CD4-positive, alpha-beta T cell treated with Interleukin-4 for 1 hour (primary cell): ENCODE measurements at places on chromosomes 16 and 17.

- no peak for DNase-seq
These were observed 46.6 kb upstream of the SLC38A10 start for GRCh38 chr17:81341516-81342268.

- DNase-seq: no peak
These were observed 7.8 kb upstream of the AHSP start for GRCh38 chr16:31519759-31520431.

- peak; percentile 39 for DNase-seq
These were observed 12.7 kb upstream of the FAM20A start for GRCh38 chr17:68613739-68614298.

DNA sequence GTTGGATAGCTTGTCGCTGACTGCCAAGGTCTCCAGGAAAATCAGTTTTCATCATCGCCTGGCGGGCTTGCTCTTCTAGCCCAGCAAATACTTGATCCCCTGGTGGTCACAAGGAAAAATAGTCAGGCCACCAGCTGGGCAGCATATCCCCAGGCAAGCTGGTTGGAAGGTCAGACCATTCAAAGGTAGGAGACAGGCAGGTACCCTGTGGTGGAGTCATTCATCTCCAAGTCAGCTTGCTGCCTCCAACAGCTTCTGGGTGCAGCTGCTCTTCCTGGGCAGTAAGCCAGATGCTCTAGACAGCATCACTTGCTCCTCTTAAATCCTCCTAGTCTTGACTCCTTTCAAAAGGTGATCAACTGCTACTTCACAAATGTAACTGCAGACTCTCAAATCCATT is 16.0 kb downstream of the ZNF821 start:
- DNase-seq: no peak

GRCh38 chr16:88554711-88555264 is 15.4 kb upstream of the ZC3H18 start:
- DNase-seq: no peak

GRCh38 chr17:1894753-1895339 is 65.0 kb downstream of the RPA1 start:
- no peak for DNase-seq

GRCh38 chr16:3175157-3176093 is 12.6 kb upstream of the OR1F1 start:
- DNase-seq: no peak

DNA sequence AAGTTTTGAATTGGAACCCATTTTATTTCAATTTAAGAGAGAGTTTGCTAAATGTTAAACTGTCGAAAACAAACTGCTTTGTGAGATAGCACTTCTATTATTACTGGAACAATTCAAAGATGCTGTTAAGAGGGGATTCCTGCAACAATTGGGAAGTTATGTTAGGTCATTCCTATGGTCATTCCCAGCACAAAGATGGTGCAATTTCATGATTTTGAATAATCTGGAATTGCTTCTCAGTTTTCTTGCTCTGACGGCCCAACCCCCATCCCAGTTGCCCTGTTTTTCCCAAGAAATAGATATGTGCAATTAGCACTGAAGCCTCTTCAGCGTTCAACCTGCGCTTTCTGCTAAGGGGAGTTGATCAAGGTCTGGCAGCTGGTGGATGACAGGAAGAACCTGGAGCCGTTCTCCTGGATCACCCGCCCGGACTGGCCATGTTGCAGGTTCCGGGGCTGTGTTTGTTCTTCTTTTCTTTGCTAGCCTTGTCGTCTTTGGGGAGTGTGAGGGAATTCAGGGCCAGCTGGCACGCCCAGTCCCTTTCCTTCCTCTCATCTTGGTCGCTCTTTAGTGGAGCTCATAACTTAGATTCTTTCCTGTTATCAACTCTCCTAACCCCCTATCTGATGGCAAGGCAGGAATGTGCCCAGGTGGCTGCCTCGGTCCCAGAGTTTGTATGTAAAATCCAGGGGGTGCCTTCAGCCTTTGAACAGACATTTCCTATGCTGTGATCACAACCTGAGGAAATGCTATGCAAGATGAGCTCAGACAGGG is 29.0 kb upstream of the IRF8 start:
- DNase-seq: no peak

DNA sequence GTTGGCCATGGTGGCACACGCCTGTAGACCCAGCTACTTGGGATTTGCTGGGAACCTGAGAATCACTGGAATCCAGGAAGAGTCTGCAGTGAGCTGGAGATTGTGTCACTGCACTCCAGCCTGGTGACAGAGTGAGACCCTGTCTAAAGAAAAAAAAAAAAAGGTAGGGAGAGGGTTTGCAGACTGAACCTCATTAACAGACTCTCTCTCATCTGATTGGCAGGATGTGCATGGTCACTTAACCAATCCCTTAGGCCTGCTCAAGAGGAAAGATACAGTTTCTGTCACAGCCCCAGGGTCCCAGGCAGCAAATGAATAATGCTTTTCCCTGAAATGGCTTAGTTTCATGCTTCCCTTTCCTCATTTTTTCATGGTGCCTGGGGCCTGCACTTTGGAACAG is 160.5 kb upstream of the KCNJ16 start:
- no peak for DNase-seq

DNA sequence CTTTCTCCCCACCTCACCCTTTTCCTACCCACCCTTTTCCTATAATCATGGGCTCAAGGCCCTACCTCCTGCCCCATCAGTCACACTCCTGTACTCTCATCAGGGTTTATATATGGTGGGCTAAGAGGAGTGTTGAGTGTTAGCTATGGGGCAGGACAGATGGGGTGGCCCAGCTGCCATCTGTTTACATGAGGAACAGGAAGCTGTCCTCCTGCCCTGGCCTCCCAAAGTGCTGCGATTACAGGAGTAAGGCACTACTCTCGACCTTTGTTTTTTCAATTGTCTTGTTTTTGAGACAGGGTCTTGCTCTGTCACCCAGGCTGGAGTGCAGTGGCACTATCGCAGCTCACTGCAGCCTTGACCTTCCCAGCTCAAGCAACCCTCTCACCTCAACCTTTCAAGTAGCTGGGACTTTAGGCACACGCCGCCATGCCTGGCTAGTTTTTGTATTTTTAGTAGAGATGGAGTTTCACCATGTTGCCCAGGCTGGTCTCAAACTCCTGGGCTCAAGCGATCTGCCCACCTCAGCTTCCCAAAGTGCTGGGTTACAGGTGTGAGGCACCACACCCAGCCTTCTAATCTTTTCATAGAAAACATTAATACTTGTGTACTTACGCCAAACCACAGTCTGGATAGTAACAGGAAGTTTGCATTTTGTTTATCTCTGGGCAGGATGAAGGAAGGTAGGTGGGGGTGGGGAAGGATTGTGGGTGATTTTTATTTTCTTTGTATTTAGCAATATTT is 1.6 kb downstream of the TRADD start:
- DNase-seq: peak; percentile 28

GRCh38 chr17:45313996-45314740 is 2.7 kb downstream of the MAP3K14 start:
- DNase-seq: no peak

DNA sequence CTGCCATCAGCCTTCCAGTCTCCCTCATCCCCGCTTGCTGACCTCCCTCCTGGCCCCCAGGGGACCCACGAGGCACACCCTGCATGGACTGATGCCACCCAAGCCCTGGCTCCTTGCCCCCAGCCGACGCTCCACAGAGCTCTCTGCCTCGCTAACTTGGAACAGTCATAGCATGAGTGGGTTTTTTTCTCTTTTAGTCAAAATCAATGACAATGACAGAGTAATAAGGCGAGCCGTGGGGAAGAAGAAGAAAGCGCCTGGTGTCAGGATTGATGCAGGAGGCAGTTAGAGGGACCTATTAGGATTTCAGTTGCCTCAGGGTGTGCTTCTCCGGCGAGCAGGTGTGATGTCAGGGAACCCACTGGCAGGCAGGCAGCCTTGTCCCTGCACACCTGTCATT is 176.3 kb upstream of the TNRC6C start:
- DNase-seq: no peak

GRCh38 chr17:47295874-47296255 is 27.9 kb upstream of the EFCAB13 start:
- no peak for DNase-seq

- DNase-seq: no peak
These were observed 20.1 kb downstream of the GLYR1 start for GRCh38 chr16:4826980-4827379.

GRCh38 chr17:60947100-60947499 is 269.4 kb downstream of the BCAS3 start:
- DNase-seq: no peak

DNA sequence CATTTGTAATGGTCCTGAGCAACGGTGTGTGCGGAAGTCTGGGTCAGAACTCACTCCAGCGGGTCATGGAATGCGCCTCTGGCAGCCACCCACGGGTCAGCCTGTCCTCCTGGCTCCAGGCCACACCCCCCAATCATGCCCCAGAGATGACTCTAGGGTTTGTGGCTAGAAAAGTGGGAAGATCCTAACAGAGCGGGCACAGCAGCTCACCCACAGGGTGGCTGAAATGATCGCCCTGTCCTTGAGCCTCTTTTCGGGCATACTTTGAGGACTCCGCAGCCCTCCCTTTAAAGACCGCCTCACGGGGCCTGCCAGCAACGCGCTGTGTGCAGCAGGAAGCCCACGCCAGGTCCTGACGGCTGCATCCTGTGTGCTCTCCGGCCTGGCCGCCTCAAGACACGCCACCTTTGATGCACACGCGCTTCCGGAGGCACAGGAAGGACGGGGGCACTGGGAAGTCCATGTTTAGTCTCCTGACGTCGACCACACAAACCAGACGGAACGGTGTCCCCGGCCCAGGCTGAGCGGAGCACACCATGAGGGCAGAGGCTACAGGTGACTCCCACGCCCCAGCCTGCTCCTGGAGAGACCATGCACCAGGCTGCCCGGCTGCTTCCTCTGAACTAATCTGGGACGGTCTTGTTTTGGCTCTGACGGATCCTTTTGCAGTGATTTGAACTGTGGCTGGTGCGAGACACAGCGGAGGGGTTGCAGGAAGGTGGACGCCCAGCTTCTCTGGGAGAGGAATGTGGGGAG is 92.9 kb downstream of the TBC1D16 start:
- DNase-seq: peak; percentile 5

GRCh38 chr17:3896108-3896967 is 3.5 kb upstream of the CAMKK1 start:
- no peak for DNase-seq

- no peak for DNase-seq
These were observed 107.1 kb downstream of the SNX29 start for GRCh38 chr16:12083631-12084030.

GRCh38 chr16:85830821-85831220 is 31.3 kb downstream of the COX4I1 start:
- no peak for DNase-seq

GRCh38 chr16:53704445-53704813 is 473 bp downstream of the FTO start:
- no peak for DNase-seq

GRCh38 chr16:90043526-90043925 is 24.3 kb upstream of the DBNDD1 start:
- no peak for DNase-seq

DNA sequence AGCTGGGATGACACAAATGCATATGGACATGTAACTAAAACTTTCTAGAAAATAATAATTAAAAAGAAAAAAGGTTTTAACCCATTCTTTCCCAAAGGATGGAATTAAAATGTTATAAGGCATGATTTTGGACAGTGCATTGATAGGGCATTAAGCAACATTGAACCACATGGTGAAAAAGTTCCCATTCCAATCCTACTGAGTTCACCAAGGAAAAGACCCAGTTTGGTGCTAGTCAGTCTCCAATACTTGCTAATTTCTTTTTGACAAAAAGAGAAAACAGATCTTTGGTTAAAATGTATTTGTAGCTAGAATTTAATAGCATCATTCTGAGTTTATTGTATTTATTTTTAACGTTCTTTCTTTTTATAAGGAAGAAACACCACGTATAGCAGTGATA is 28.1 kb downstream of the EMP2 start:
- DNase-seq: no peak

GRCh38 chr16:3266873-3267537 is 10.6 kb upstream of the MEFV start:
- no peak for DNase-seq

DNA sequence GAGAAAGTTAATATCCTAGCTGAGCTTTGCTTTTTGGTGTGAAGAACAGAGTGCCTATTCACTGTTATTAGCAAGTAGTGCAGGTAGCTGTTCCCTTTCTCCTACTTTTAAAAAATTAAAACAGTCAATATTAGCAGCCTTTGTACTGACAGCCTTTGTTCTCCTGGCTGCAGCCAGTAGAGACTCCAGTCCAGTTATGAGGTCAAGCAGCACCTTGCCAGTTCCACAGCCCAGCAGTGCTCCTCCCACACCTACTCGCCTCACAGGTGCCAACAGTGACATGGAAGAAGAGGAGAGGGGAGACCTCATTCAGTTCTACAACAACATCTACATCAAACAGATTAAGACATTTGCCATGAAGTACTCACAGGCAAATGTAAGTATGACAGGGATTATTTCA is 22.6 kb downstream of the AKTIP start:
- DNase-seq: no peak

- no peak for DNase-seq
These were observed 30.3 kb downstream of the CACNA1H start for GRCh38 chr16:1182950-1183907.

DNA sequence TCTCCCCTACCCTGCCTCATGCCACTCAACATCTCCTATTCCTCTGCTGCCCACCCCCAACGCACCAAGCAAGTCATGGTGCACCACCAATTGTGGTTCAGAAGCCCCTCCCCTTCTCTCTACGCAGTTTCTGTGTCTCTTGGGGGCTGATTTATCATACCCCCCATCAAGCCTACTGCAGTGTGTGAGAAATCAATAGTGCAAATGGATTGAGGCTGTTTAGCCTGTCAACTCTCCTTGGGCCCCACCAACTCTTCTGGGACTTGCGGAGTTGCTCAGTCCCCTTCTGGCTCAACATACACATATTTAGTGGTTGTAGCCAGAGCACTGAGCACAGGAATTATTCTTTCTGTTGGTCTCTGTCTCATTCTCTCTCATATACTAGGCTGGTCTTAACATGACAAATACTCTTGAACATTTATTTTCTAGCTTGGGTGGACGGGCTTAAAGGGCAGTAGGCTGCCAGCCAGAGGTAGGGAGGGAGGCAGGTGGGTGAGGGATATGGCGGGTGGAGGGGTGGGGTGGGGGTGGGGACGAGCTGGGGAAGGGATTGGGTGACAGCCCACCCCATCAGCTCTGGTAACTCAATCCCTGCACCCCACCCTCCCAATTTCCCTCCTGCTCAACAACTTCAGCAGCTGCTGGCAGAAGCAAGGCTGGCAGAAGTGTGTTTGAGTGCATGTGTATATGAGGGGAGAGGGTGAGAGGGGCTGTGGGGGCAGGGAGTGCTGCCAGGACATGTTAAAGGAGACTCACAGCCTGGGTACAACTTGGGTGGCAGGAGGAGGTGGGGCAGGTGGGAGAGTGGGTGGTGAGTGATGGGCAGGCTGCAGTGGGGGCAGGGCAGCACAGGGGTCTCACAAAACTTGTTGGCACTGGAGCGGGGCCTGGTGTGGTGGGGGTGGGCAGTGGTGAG is 4.9 kb downstream of the RARA start:
- DNase-seq: no peak

- DNase-seq: no peak
These were observed 26.3 kb downstream of the ZC3H18 start for GRCh38 chr16:88596483-88596882.

- no peak for DNase-seq
These were observed 2.9 kb upstream of the MEIOC start for GRCh38 chr17:44653384-44653783.

GRCh38 chr16:57265850-57266530 is 18.5 kb downstream of the PLLP start:
- DNase-seq: no peak
